ENCODE measurements at places on chromosomes 3 and 15.

GRCh38 chr3:102580760-102581159 lies 145.9 kb downstream of the ZPLD1 start:
- no peak for DNase-seq

- DNase-seq, result no peak
These were observed 11.4 kb downstream of the EIF4G1 start for GRCh38 chr3:184325715-184326369.

DNA sequence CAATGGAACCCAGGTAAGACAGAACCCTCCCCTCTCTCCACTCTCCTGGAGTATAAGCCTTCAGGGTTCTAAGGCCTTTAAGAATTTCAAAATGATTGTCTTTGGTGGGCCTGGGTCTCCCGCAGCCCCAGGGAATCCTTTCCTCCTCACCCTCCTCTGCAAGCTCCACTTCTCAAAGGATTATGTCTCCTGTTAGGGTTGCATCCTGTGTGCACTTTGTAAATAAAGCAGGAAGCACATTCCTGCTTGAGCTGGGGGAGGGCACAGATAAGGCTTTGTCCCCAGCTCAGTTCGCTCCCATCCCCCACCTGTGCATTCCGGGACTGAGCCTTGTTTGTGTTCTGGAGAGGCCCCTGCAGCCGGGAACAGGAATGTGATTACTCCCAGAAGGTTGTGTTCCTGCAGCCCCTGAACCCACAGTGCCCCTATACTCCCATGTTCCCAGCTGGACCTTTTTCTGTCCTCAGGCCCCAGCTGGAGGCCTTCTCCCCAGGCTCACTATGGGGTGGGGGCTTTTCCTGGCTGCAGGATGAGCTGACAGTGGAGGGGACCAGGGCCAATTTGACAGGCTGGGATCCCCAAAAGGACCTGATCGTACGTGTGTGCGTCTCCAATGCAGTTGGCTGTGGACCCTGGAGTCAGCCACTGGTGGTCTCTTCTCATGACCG lies 9.5 kb downstream of the TYRO3 start:
- no peak for DNase-seq

GRCh38 chr3:70550723-70551319 lies 238.4 kb upstream of the MDFIC2 start:
- peak; percentile 63 for DNase-seq
